ENCODE measurements at places on chromosomes 5 and 9.

- DNase-seq, result no peak
Measured at GRCh38 chr5:67752357-67752708, 463.2 kb upstream of the PIK3R1 start.

DNA sequence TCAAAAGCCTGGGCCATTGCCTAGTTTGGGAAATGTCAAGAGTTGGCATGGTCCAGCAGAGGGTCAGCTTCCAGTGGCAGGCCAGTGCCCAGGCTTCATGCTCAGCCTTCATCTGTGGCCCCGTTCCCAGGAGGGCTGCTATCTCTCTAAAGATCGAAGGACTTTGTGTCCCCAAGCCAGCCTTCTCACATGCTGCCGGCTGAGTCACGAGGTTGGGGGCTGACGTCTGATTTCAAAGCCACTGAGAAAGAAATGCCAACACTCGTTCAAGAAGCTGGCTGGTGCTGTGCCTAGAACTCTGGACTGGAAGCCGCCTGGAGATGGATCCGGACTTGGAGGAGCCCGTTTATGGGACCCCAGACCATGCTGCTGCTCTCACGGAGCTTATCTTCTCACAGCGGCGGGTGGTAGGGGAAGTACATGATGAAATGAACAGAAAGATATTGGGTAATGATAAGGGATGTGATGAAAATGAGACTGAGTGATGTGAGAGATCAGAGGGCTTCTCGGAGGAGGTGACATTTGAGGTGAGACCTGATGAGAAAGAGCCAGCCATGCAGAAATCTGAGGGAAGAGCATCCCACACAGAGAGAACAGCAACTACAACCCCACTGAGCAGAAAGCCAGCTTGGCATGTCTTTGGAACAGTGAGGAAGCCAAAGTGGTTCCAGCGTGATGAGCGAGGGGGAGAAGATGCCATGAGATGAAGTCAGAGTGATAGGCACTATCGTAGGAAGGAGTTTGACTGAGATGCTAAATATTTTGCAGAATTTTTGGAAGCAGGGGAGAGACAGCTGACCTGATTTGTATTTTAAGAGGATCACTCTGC, 54.9 kb upstream of the BOD1 start:
- no peak for DNase-seq

DNA sequence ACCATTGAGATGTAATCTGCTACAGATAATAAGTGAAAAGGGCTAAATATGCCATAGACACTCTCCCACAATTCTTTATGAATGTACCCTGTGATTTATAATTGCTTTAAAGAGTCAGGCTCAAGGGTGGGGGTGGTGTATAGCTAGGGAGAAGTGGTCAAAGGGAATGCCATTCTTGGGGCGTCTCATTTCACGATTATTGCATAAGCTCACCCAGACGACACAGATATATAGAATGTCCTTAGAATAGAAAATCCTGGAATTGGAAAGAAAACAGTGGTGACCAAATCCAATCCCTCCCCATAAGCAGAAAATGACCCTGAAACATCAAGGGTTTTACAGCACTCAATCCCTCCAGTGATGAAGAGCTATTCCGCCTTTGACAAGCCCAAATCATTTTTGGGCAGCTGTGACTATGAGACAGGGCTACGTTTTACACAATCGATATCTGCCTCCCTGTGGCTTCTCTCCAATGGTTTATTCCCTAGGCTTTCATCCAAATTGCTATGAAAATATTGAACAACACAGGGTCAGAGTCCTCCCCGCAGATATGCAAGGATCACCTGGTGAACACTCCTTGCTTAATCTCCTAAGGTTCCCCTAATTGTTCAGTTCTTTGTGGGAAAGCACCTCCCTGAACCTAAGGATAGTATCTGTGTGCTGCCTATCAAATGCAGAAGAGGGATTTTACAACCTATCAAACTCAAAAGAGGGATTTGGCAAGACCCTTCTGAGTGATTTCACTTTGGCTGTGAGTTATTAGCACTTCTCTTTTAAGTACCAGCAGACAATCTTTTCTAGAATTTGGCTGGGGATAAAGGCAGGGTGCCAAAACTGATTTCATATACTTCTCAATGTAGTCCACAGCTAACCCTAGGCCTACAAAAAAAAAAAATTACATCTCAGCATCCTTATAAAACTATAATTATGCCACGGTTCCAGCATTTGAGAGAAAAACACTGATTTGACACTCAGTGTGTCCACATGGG, 144.9 kb upstream of the CDH6 start:
- DNase-seq, result no peak

DNA sequence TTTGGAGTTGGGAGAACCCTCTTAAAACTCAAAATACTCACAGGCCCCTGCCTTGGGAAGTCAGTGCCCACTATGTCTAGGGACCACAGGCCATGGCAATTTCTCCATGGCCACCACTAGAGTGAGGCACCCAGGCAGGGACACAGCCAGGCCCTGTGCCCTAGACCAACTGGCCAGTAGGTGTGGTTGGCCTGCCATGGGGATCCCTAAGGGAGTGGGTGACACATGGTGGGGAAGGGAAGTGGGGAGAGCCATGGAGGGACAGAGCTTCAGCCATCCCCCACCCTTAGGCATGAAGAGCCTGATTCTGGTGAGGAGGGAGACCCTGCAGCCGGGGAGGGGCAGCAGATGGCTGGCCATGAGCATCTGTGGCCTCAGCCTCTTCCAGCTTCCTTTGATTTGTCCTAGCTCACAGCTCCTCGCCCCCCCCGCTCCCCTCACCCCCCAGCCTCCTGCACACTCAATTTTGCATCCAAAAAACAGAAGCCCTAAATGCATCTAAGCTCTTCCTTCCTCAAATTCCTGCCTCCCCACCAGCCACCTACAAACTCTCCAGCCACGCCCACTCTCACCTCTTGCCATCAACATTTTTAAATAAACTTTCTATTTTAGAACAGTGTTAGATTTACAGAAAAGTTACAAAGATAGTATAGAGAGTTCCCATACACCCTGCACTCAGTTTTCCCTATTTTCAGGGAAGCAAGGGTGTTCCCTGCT, 1.6 kb upstream of the DBN1 start:
- DNase-seq, result no peak

DNA sequence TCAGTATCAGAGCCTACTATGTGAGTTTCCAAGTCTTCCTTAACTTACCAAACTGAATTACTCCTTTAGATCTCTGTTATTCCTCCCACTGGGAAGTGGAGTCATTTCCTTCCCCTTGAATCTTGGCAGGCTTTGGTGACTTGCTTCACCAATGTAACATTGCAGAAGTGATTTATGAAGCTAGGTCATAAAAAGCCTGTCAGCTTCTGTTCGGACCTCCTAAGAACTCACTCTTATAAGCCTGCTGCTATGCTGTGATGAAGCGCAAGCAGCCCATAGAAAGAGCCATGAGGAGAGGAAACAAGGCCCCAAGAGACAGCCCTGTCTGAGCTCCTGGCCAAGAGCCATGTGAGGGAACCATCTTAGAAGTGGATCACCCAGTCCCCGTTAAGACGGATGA, 14.2 kb upstream of the FOXB2 start:
- DNase-seq, result no peak

DNA sequence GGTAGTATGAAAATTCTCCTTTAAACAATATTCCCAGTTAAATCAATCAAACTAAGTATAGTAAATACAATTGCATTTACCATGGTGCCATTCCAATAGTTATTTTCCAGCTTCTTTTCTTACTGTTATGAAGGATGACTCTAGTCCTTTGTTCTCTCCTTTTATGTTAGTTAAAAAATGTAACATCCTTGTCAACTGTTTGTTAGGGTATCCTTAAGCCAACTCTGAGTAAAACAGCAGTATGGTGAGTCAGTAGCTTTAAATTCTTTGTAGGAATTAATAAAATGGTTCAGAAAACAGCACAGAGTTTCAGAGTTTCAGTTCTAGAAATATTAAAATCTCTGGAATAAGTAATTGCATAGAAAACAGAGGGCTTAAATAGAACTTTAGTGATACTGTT, 384.4 kb downstream of the MTRR start:
- DNase-seq, result no peak

DNA sequence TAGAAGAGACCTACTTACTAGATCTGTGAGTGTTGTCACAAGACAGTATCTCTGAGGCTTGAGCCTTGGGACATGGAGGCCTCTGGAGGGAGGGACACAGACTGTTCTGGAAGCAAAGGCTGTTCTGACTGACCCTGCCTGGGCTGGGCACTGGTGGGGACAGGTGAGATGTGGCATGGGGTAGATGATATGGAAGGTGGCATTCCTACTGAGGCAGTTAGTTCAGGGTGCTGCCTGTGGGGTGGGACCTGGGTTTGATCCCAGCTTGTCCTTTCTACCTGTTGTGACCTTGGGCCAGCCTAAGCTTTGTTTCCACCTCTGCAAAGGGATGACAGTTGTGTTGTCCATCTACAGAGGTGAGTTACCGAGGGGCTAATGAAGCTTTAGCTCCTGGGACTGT, 140.2 kb downstream of the C9orf50 start:
- DNase-seq, result no peak

DNA sequence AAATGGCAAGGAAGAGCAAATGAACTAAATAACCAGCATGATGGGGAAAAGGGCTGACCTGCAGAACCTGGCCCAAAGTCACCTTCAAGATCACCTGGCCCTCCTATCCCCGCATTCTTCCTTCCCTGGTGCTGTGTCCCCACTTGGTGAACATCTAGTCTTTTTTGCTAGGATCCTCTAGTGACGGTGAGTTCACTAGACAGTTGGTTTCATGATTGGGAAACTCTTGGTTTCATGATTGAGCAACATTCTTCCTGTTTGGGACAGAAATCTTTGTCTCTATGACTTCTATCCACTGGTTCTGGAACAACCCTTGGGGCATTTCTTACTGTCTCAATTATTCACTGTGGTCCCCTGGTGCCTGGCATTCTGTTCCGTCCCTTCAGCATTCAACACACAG, 50.2 kb upstream of the DAB2IP start:
- DNase-seq, result no peak
